MG63 (cell line): ENCODE measurements at places on chromosomes 2 and 18. TPM values are rescaled to one million over a fixed set of nuclear protein-coding genes. Genes with fewer than 3 reads are reported as not detected.
A peak's percentile ranks its signal among the peaks of the same experiment; 100 is the strongest.

CCDC68 gene
- total RNA-seq = 0.46 and 1.5 TPM in 2 replicates

DNA sequence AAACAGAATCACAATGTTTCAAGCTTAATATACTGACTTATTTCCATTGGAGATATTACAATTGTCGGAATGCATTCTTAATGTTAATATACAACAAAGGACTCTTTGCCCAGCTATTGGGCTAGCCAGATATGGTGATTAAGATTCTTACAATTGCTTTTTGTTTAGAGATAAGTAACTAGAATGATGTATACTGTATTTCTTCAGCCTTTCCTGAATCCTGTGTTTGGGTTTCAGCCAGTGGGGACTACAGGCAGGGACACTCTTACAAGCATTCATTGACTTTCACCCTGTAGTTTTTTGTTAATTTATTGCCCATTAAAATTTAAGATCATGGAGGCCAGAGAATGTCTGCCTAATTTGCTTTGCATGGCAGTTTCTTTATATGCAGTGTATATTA, 254.1 kb upstream of the TMEFF2 start:
- no peak for DNase-seq

LAMA3 gene
- 6.4 and 16.0 TPM in 2 replicates for total RNA-seq

LRP1B gene
- total RNA-seq = 0.07 TPM in 1 of 2 replicates, not detected in the other

DNA sequence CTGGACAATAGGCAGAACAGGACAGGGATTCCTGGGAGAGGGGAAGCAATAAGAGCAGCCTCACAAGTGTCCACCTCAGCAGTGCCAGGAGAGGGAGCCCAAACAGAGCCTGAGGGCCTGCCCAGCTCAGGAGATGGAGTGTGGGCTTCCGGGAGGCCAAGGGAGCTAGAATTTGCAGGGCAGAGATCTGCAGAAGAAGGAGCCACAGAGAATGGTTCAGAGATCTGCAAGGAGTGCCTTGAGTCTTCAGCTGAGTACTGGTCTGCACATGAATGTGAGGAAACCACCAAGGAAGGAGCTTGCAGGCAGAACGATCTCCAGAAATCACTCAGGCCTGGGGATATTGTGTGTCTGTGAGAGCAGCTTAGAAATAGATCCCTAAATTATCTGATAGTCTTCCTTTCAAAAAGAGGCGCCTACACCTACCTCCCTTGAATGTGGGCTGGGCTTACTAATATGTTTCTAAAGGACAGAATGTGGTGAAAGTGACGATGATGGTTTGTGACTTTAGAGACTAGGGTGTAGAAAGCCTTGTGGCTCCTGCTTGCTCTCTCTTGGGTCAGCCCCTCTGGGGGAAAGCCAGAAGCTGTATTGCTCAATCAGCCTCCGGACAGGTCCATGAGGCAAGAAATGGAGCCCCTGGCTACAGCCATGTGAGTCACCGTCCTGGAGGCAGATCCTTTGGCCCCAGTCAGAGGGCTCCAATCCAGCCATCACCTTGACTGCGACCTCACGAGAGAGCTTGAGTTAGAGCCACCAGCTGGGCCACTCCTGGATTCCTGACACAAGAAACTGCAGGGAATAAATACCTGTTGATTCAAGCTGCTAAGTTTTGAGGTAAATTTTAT, 7.6 kb upstream of the LPIN1 start:
- DNase-seq = peak; percentile 100

DNA sequence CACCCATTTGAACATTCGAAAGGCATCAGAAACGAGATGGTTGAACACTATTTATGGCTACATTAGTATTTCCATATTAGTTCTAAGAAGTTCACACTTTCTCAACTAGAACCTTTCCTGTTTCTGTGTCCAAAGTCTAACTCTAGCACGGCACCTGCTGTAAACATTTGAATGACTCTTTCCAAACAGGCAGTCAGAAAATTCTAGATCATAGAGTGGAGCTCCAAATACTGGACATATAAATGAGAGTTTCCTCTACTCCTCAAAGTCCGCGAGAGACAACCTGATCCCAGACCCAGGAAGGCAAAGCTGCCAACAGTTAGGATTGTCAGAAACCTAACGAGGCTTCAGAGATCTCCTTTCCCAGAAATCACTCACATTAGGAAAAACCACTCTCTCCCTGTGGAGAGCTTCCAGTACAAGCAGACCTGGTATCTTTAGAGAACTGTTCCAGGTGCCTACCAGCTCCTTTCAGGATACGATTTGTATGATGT, 10.6 kb downstream of the RND3 start:
- DNase-seq = no peak

DNA sequence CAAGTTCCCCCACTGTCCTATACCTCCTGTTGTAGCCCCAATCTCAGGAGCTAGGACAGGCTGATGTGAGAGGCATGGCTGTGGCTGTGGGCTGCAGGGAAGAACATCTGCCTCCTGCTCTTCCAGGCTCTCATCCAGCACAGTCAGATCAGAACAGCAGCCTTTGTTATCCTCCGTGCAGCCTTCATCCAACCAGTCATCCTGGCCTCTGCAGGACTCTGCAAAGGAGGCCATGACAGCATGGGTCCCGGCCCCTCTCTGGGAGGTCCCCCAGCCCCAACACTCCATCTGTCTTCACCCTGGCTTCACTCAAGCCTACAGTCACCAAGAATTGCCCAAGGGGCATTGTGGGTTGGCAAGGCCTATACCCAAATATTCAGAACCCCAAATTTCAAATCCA, 223.2 kb upstream of the COPS8 start:
- DNase-seq = peak; percentile 30

IL1RN gene
- total RNA-seq = 0.86 and 7.1 TPM in 2 replicates

APCDD1 gene
- total RNA-seq = 2.4 and 11.8 TPM in 2 replicates

ECEL1 gene
- not detected in 2 replicates for total RNA-seq

DNA sequence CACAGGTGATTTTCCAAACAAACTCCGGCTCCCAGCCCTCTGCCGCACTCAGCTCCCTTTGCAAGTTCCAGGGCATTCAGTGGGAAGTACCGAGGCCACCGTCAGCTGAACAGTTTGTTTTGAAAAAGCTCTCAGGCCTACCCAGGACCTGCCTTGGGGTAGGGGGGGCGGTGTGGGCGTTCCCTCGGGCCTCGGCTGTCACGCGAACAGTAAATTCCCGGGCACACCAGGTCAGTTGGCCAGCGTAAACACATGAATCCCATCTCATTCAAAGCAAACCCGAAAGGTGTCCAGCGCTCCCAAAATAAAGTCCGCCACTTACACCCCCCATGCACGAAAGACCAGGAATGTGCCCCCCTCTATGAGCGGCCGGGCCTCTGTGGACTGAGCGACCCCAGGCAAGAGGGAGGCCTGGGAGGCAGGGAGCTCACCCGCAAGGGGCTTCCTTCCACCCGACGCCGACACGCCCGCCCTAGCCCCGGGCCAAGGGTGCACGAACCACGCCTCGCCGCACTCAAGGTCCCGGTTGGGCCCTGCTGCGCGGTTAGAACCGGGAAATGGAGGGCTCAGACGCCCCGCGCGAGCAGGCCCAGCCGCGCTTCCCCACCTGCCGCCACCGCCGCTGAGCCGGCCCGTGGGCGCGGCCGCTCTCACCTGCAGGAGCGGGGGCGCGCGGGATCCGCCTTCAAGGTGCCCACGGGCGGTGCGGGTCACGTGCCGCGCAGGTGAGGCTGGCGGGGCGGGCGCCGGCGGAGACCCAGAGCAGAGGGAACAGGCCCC, at the start of gene WDSUB1:
Gene WDSUB1 (minus strand): TSS at position 775 of the 780 bp plus-strand sequence. CDS start 3,634 bp downstream, outside the sequence.
- DNase-seq = peak; percentile 77

GRCh38 chr2:172427256-172427989, at the start of gene ITGA6:
TSS of gene ITGA6 (plus strand) at chr2:172427586.
- peak; percentile 68 for DNase-seq
